ENCODE measurements at places on chromosomes 6 and 20. TPM values are rescaled to one million over a fixed set of nuclear protein-coding genes. Genes with fewer than 3 reads are reported as not detected.

The EYA2 gene
- total RNA-seq = not detected

The TMEM200A gene
- 0.21 TPM for total RNA-seq

The TP53TG5 gene
- 0.40 TPM for total RNA-seq

The CST5 gene
- not detected for total RNA-seq

The TMEM151B gene
- total RNA-seq = 0.09 TPM

The RRBP1 gene
- total RNA-seq = 21.1 TPM

The CBFA2T2 gene
- total RNA-seq = 10.9 TPM

The WFDC12 gene
- total RNA-seq = not detected

The VGLL2 gene
- total RNA-seq = not detected

The SGK2 gene
- total RNA-seq = 0.65 TPM

The COL11A2 gene
- total RNA-seq = 1.9 TPM

The SLC29A1 gene
- 59.8 TPM for total RNA-seq

The RAB5IF gene
- total RNA-seq = 90.2 TPM

The CGAS gene
- 24.1 TPM for total RNA-seq

The RAMACL gene
- 0.41 TPM for total RNA-seq

The HS3ST5 gene
- not detected for total RNA-seq

The F13A1 gene
- total RNA-seq = not detected

GRCh38 chr20:38685853-38686473 is 38.3 kb upstream of the SLC32A1 start:
- H3K4me1 ChIP-seq = no peaks in the 10 kb centered on the region
- DNase-seq = peak; percentile 72
- no peaks in the 10 kb centered on the region for H3K36me3 ChIP-seq
- H3K4me3 ChIP-seq = no peak overlapping the region
- H3K27me3 ChIP-seq = peaks cover 43% of the 10 kb centered on the region
- no peak overlapping the region for H3K27ac ChIP-seq

- H3K4me1 ChIP-seq = no peaks in the 10 kb centered on the region
- no peak overlapping the region for H3K4me3 ChIP-seq
- no peak for DNase-seq
- no peaks in the 10 kb centered on the region for H3K27me3 ChIP-seq
- no peak overlapping the region for H3K27ac ChIP-seq
- H3K36me3 ChIP-seq = no peaks in the 10 kb centered on the region
Observed at GRCh38 chr6:38322138-38322537, 317.6 kb downstream of the BTBD9 start.

- no peak overlapping the region for H3K27ac ChIP-seq
- DNase-seq = no peak
- peaks cover 47% of the 10 kb centered on the region for H3K4me1 ChIP-seq
- no peaks in the 10 kb centered on the region for H3K27me3 ChIP-seq
Observed at GRCh38 chr6:110781522-110782214, 33.6 kb downstream of the CDK19 start.

DNA sequence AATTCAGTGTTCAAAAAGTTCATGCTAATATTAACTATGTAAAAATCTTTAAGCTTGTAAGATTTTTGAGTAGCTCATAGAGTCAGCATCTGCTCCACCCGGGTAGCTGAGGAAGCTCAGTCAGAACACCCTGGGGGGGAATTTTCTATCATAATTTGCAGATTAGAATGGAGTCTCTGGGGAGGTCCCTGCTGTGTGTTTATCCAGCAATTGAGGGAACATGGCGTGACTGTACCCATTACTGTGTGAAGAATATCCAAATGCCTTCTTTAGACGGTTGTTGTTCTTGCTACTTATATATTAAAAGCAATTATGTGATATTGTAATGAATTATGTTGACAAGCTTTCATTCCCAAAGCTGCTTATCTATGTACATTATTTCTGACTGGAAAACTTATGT is 64.8 kb downstream of the AIG1 start:
- no peak overlapping the region for H3K27ac ChIP-seq
- H3K36me3 ChIP-seq = peaks cover 13% of the 10 kb centered on the region
- H3K4me3 ChIP-seq = no peak overlapping the region
- H3K27me3 ChIP-seq = no peaks in the 10 kb centered on the region
- peaks cover 12% of the 10 kb centered on the region for H3K4me1 ChIP-seq

DNA sequence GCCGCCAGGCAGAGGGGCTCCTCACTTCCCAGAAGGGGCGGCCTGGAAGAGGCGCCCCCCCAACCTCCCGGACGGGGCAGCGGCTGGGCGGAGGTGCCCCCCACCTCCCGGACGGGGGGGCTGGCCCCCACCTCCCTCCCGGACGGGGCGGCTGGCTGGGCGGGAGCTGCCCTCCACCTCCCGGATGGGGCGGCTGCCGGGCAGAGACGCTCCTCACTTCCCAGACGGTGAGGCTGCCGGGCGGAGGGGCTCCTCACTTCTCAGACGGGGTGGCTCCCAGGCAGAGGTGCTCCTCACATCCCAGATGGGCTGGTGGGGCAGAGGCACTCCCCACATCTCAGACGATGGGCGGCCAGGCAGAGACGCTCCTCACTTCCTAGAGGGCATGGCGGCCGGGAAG is 389.7 kb upstream of the EYS start:
- no peaks in the 10 kb centered on the region for H3K36me3 ChIP-seq
- H3K27ac ChIP-seq = no peak overlapping the region
- no peaks in the 10 kb centered on the region for H3K4me1 ChIP-seq
- no peak overlapping the region for H3K4me3 ChIP-seq
- DNase-seq = no peak

GRCh38 chr6:33822575-33823395 is 19.0 kb upstream of the MLN start:
- H3K27ac ChIP-seq = no peak overlapping the region
- H3K36me3 ChIP-seq = no peaks in the 10 kb centered on the region
- H3K4me3 ChIP-seq = no peak overlapping the region

DNA sequence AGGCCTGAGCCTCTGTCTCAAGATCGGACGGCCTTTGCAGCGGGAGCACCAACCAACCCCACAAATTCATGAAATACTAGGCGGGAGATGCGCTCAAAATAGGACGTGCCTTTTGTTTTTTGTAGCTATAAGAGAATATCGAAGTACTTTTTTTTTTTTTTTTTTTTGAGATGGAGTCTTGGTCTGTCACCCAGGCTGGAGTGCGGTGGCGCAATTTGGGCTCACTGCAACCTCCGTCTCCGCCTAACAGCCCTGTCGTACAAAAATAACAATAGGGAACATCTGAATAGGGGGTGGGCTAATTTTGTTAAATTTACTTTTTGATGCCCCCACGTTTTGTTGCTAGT is 5.9 kb upstream of the TUBB2A start:
- no peak for DNase-seq
- H3K36me3 ChIP-seq = no peaks in the 10 kb centered on the region
- peaks cover 28% of the 10 kb centered on the region for H3K4me1 ChIP-seq
- peak overlapping the region; percentile 66 for H3K4me3 ChIP-seq
- H3K27ac ChIP-seq = no peak overlapping the region

GRCh38 chr20:44683263-44684046 is 31.7 kb upstream of the CCN5 start:
- no peaks in the 10 kb centered on the region for H3K4me1 ChIP-seq
- H3K27ac ChIP-seq = no peak overlapping the region
- peak; percentile 69 for DNase-seq
- no peak overlapping the region for H3K4me3 ChIP-seq
- no peaks in the 10 kb centered on the region for H3K36me3 ChIP-seq
- H3K27me3 ChIP-seq = no peaks in the 10 kb centered on the region

- no peaks in the 10 kb centered on the region for H3K36me3 ChIP-seq
- no peak overlapping the region for H3K4me3 ChIP-seq
- H3K4me1 ChIP-seq = peaks cover 3% of the 10 kb centered on the region
- no peak for DNase-seq
Observed at GRCh38 chr20:22681591-22682248, 97.3 kb upstream of the FOXA2 start.

DNA sequence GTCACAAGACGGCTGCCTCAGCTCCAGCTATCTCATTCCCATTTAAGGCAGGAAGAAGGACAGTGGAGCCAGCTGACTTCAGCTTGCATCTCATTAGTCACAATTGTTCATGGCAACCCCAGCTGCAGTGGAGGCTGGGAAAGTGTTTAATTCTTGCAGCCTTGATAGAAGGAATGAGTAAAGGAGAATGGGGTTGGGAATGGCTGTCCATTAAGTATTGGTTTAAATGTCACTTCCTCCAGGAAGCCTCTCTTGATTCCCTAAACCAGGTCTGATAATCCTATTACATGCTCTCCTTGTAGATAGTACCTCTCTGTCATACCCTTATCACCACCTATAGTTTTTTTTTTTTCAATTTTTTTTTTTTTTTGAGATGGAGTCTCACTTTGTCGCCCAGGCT is 166.4 kb downstream of the TFAP2C start:
- no peaks in the 10 kb centered on the region for H3K36me3 ChIP-seq
- peaks cover 8% of the 10 kb centered on the region for H3K27me3 ChIP-seq
- no peak for DNase-seq
- no peak overlapping the region for H3K27ac ChIP-seq

GRCh38 chr20:47181056-47181862 is 175.2 kb downstream of the ZMYND8 start:
- H3K4me1 ChIP-seq = no peaks in the 10 kb centered on the region
- no peaks in the 10 kb centered on the region for H3K36me3 ChIP-seq
- peak; percentile 52 for DNase-seq
- H3K4me3 ChIP-seq = no peak overlapping the region

GRCh38 chr6:166313255-166314070 is 5.3 kb upstream of the PRR18 start:
- H3K4me3 ChIP-seq = no peak overlapping the region
- H3K27me3 ChIP-seq = peaks cover 16% of the 10 kb centered on the region
- H3K27ac ChIP-seq = no peak overlapping the region
- peak; percentile 83 for DNase-seq
- peaks cover 3% of the 10 kb centered on the region for H3K4me1 ChIP-seq
- no peaks in the 10 kb centered on the region for H3K36me3 ChIP-seq

DNA sequence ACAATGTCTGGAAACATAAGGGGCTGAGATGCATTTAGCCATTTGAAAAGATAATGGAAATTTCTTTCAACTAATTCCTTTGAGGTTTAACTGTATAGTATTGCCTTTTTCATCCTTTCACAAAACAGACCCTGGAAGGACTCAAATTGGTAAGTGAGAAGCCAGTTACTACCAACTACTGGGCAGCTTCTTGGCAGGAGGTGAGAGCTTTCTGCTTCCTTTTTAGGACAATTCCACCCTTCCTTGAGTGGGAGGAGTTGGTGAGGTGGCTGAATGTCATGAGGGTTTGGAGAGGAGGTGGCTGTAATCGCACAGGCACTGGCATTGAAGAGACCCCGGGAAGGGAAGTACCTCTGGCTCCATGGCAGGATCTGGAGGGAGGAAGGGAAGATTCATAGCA is 341.1 kb downstream of the NRN1 start:
- no peak for DNase-seq
- H3K4me1 ChIP-seq = peaks cover 56% of the 10 kb centered on the region
- H3K27me3 ChIP-seq = no peaks in the 10 kb centered on the region
- peak overlapping the region; percentile 73 for H3K27ac ChIP-seq
- no peaks in the 10 kb centered on the region for H3K36me3 ChIP-seq
- H3K4me3 ChIP-seq = no peak overlapping the region

GRCh38 chr6:61711849-61712248 is 574.2 kb downstream of the KHDRBS2 start:
- H3K4me1 ChIP-seq = no peaks in the 10 kb centered on the region
- no peak overlapping the region for H3K27ac ChIP-seq
- H3K27me3 ChIP-seq = no peaks in the 10 kb centered on the region
- no peak for DNase-seq
- H3K4me3 ChIP-seq = no peak overlapping the region

GRCh38 chr6:2433711-2434110 is 188.3 kb upstream of the GMDS start:
- no peaks in the 10 kb centered on the region for H3K27me3 ChIP-seq
- no peak overlapping the region for H3K4me3 ChIP-seq
- no peaks in the 10 kb centered on the region for H3K36me3 ChIP-seq
- no peak overlapping the region for H3K27ac ChIP-seq

- H3K27ac ChIP-seq = no peak overlapping the region
- no peaks in the 10 kb centered on the region for H3K27me3 ChIP-seq
- no peak overlapping the region for H3K4me3 ChIP-seq
- no peaks in the 10 kb centered on the region for H3K4me1 ChIP-seq
Observed at GRCh38 chr6:164502833-164503232, 806.6 kb downstream of the C6orf118 start.

DNA sequence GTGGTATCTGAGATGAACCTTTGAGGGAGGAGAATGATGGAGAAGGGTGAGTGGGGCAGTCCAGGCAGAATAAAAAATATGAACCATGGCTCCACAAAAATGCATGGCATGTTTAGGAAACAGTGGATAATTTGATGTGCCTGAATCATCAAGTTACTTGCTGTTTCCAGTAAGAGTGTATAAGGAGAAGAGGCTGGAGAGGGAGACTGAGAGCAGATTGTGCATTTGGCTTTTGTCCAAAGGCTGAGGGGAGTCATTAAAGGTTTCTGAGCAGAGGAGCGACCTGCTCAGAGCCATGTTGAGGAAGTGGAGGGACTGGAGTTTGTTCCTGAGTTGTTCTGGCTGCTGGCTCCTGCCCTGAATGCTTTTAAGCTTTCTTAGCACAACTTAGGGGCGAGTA is 6.1 kb downstream of the MMP24 start:
- no peaks in the 10 kb centered on the region for H3K4me1 ChIP-seq
- peaks cover 13% of the 10 kb centered on the region for H3K27me3 ChIP-seq
- H3K4me3 ChIP-seq = no peak overlapping the region
- H3K36me3 ChIP-seq = peaks cover 27% of the 10 kb centered on the region
- no peak for DNase-seq

Data from activated CD4-positive, alpha-beta T cell treated with anti-CD3 and anti-CD28 coated beads for 36 hours (primary cell).